SIG-M5 (cell line): ENCODE measurements at places on chromosomes 3 and 15.

DNA sequence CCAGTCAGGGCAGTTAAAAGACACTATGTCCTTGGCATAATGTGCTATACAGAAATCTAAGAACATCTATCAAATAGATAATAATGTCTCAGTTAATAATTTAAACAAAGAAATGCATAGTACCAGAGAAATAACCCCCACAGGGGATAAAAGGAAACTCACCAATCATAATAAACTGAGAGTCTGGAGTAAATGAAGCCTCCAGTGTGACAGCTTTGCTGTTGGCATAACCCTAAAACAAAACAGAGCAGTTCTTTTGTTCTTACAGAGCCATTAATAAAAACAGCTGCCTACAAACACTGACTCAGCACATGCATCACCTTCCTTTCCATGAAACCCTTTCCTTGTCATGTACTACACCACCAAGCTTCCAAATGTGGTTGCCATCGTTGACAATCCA, 13.5 kb downstream of the PPM1M start:
- no peak for DNase-seq

GRCh38 chr3:184173374-184173722, 1.3 kb upstream of the AP2M1 start:
- no peak for DNase-seq

- DNase-seq = no peak
These were observed 576.4 kb downstream of the FOXP1 start for GRCh38 chr3:71006810-71007785.

DNA sequence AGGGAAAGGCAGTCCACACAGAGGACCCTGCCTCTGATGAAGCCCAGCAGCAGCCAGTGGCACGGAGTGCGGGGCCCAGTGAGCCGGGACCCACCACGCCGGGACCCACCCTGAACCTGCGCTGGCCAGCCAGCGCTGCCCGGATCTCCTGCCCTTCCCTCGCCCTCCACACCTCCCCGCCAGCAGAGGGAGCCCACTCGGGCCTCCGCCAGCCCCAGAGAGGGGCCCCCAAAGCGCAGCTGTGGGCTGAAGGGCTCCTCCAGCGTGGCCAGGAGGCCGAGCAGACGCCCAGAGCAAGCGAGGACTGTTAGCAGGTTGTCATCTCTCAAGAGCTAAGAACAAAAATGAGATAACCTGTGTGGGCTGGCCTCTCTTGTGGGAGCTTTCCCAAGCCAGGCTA, 81.3 kb upstream of the ATP10A start:
- DNase-seq = no peak

GRCh38 chr15:77209221-77209620, 138.3 kb upstream of the TSPAN3 start:
- no peak for DNase-seq

GRCh38 chr3:66532160-66532587, 31.4 kb upstream of the LRIG1 start:
- no peak for DNase-seq

DNA sequence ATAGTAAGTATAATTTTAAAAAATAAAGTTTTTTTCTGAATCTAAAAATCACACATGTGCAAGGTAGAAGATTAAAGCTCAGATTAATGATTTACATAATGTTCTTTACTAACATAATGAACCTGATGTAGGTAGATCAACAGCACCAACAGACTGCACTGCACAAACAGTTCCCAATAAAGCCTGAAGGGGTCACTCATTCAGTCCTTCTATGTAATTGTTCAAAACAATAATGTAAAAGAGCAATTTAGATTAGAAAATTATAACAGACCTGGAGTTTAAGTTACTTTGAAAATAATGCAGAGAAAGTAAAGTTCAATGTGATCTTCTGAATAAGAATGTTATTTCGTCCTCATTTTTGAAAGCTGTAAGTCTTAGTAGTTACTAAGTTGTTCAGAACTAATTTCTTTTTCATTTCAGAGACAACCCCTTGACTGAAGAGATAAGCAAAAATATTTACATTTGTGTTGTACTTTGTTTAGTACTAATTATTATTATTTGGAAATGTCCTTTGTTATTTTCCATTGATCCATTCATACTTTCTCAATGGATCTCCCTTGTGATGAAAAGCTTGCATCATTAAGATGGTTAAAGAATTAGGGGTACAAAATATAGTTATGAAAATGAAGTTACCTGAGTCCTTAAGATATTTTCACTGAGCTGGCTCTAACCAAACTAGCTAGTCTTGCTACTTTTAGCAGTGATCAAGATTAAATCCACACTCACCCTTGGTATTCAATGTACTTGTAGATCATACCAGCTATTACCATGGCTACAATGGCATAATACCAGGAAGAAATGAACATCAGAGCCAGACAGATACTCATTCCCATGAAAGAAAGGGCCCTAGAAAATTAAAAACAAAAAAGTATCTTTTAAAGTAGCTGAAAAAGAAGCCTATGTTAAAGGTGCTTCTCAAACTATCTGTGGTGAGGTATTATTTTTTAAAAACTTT, 16.8 kb downstream of the EMC4 start:
- DNase-seq = no peak

GRCh38 chr3:100403362-100404249, 2.3 kb downstream of the LNP1 start:
- DNase-seq = no peak

- DNase-seq = no peak
These were observed 448.8 kb downstream of the GRM7 start for GRCh38 chr3:7309641-7310102.

- no peak for DNase-seq
These were observed 178.2 kb upstream of the EOMES start for GRCh38 chr3:27900316-27900715.

DNA sequence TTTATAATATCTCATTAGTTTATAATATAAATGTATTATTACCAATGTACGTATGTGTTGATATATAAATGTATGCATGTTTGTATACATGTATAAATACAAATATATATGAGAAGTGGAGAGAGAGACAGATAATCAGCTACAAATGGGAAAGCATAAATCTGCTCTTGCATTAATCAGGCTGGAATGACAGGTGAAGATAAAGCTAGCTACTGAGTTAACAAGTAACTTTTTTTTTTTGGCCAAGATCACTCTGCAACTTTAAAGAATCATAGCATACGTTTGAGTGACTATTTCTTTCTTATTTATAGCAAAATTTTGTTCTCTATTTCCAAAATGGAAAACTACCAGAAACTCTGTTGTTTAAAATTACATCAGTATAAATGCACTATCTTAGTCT, 422.8 kb downstream of the SI start:
- DNase-seq = no peak

GRCh38 chr3:63240381-63240902, 37.7 kb upstream of the SYNPR start:
- DNase-seq = no peak

- DNase-seq = no peak
These were observed 51.8 kb upstream of the ZDHHC23 start for GRCh38 chr3:113895964-113896363.

GRCh38 chr3:37925157-37925556, 63.5 kb downstream of the CTDSPL start:
- no peak for DNase-seq

DNA sequence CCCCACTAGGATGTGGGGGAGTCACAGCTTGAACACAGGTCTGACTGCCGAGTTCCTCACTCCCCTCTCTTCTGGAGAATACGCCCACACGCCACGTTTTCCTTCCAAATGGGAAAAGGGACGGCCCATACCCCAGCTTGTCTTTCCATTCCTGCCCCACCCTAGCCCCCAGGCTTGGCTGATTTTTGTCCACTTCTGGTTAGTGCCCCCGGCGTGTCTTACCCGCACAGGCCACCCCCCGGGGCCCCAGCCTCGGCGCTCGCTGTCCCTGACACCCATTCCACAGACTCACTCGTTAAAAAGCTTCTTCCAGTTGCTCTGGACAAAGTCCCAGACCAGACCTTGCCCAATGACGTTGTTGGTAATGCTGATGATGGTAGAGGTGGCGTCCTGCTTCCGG, 14.5 kb downstream of the MESP2 start:
- DNase-seq = no peak

- no peak for DNase-seq
These were observed 3.7 kb downstream of the UBR1 start for GRCh38 chr15:43102187-43102586.

DNA sequence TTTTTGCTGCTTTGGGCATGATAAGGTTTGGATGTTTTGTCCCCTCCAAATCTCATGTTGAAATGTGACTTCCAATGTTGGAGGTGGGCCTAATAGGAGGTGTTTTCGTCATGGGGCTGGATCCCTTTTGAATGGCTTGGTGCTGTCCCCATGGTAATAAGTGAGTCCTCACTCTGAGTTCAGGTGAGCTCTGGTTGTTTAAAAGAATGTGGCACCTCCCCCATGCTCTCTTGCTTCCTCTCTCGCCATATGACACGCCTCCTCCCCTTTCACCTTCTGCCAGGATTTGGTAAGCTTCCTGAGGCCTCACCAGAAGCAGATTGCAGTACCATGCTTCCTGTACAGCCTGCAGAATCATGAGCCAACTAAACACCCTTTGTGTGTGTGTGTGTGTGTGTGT, 255.5 kb downstream of the EPHB1 start:
- DNase-seq = no peak

- no peak for DNase-seq
These were observed 131.3 kb downstream of the PLD1 start for GRCh38 chr3:171678971-171679492.

- no peak for DNase-seq
These were observed 29.2 kb upstream of the CTDSPL start for GRCh38 chr3:37832480-37832879.

- DNase-seq = no peak
These were observed 58.2 kb upstream of the ACAN start for GRCh38 chr15:88745065-88745464.

- no peak for DNase-seq
These were observed 253.6 kb downstream of the CNTN4 start for GRCh38 chr3:2352134-2352762.

GRCh38 chr15:31427411-31427810, 100.8 kb downstream of the KLF13 start:
- no peak for DNase-seq

GRCh38 chr15:77617476-77618230, 15.1 kb downstream of the LINGO1 start:
- no peak for DNase-seq

DNA sequence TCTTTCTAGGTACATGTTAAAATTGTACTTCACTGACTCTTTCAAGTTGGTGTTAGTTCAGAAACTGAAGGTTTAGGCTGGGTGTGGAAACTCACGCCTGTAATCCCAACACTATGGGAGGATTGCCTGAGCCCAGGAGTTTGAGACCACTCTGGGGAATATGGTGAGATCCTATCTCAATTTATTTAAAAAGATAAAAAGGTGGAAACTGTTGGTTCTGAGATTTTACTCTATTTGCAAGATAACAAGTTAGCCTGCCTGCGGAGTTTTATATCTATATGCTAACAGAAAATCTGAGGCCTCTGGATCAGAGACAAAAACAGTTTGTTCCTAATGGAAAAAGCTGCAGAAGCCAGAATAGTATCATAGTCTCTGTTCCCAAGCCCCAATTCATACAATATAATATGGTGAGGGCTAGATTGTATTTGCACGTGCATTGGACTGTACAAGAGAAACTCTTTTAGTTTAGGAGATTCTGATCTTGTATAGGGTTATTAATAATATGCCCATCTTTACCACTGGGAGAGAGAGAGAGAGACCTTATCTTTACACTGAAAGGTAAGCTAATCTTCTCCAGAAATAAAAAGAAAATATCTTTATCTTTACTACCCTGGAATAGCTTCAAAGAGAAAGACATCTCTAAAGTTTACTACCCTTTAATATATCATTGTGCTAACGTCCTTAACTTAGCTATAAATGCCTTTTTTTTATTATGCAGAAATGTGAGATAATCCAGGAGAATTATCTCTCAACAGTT, 1267.6 kb downstream of the OTOL1 start:
- no peak for DNase-seq

DNA sequence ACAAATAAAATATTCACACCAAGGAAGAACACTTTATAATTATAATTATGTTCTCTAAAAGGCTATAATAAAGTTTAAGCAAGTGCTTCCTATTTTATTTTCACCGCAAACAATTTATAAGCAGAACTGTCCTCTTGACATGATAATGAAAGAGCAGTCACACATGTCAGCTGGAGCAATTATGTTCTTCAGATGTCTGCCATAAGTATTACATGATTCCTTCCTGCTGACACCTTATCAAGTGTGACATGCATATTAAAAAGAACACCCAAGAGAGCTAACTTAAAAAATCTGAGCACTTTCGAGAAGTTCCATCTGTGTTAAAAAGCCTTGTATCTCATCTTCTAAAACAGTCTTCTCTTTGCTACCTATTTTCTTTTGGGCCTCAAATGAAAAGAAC, 249.5 kb downstream of the SQOR start:
- DNase-seq = no peak

DNA sequence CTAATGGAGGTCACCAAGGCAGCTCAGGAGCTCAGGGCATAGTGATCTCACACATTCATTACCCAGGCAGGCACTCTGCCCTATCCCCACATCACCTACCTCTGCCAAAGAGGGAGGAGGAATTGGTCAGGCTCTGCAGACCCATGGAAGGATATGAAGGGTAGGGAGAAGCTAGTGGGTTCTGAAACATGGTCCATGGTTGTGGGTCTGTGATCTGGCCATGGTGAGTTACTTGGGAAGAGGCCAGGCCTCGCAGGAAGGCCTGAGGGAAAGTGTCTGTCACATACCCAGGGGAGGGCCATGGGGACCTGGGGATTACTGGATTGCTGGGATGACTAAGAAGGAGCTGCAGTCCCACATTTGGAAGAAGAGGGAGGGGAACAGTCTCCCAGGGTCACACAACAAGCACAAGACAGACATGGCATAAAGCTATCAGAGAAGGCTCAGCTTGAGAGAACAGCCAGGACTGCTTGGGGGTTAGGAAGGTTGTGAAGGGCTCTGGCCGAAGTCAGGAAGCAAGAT, 1.4 kb upstream of the PRSS50 start:
- DNase-seq = no peak

DNA sequence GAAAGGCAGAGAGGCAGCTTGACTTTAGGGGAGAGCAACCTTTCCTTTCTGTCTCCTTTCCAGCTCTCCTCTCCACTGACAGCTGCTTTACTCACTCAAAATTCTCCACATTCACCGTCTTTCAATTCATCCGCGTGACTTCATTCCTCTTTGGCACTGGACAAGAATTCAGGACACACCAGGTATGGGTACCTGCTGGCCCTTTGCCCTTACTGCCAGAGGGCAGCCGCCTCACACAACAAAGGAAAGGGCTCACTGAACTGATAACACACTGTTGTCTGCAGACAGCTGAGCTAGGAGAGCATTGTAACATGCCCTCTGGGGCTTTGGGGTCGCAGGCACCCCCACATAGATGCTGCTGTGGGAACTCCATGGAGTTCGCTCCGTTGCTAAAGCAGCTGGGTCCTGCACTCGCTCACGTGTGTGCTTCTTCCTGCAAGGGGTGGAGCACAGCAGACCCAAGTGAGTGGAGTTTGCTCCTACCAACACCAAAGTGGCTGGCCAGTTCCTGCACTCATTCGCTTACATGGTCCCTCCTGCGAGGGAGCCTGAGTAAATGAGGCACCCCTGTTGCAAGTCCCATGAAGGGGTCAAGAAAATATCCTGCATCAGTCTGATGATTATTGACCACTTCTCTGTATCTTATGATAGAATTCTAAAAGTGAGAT, 79.0 kb upstream of the SGO1 start:
- DNase-seq = no peak

GRCh38 chr3:61541694-61542093, 19.7 kb upstream of the PTPRG start:
- DNase-seq = no peak
